ENCODE measurements at places on chromosomes 1 and 21.
A peak's percentile ranks its signal among the peaks of the same experiment; 100 is the strongest.

DNA sequence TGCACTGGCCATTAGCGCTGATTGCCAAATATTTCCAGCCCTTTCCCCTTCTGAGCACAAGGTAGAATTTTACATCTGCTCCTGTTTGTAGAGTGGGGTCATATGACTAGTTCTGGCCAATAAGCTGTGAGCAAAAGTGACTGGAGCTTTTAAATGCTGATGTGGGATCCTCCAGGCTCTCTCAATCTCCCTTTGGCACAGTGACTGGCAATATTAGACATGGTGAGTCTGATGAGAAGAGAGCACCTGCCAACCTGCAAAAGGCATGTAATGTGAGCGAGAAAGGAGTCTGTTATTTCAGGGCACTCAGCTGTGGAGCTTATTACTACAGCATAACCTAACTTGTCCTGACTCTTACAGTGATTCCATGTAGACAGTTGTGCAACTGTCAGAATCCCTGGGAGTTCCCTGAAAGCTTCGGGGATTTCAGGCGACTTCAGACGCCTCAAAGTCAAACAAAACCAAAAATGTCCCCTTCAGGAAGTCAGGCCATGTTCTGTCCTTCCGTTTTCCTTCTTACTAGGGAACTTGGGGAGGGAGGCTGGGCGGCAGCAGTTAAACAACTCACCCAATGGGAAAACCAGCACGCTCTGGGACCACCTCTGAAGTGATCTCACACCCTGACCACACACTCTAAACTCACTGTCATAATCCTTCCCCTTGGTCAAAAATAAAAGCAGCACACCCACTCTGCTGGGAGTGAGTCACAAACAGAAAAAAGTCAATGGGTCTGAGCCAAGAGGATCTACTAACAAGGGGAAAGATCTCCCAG, 3.6 kb upstream of the RASSF5 start:
- peak; percentile 98 for DNase-seq

- DNase-seq = no peak
These were observed 31.3 kb downstream of the CNIH3 start for GRCh38 chr1:224647449-224647848.

DNA sequence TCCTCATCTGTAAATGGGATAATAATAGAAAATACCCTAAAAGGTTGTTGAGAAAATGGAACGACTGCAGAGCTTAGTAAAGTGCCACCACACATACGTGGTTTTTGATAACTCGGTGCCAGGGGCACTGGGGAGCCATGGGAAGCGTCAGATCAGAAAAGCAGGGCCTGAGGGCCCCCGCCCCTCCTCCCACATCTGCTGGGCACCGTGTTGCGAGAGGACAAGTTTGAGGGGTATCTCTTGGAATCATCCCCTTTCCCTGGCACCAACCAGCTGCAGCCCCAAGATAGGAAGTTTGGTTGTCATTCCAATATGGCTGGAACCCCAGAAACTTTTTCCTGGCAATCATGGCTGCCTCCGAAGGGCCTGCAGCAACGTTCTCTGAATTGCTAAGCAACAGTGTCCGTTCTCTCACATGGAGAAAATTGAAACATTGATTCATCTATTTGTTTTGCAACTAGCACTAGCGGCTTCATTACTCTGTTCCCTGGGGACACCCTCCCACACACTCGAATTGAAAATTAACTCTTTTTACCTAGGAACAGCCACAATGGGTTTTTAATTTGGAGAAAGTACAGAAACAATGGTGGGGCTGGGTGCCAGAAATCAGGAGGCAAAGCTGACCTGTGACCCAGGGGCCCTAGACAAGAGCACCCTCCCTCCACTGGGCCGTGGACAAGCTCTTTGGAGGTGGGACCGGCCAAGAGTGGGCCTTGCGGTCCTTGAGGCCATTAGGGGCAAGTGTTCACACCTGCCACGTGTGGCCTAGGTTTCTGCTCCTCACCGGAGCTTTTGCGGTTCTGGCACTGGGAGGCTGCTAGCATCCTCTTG, 190.0 kb upstream of the VAMP3 start:
- no peak for DNase-seq

- DNase-seq = no peak
These were observed 130.5 kb downstream of the TMEM53 start for GRCh38 chr1:44543786-44544185.

DNA sequence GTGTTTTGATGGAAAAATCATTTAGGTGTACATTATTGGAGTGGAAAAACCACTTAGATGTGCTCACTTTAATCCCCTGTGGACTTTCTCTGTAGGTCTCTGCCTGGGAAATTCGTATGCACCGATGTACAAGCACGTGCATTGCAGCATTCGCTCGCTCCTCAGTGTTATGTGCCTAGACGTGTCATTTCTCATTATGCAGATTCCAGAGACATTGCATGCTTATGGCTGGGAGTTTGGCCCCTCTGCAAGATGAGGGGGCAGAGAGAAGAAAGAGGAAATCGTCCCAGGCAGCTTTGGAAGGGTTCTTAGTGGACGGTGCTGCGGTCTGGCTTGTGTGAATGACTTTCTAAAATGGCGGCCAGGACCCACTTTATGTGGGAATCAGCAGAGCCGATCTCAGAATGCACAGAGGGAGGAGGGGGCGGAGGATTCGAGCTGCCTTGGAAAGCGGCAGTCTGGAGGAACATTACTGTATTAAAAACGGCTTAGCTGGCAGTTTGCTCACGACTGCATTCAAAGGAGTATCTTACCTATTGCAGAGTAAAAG, 2.3 kb downstream of the SPEN start:
- DNase-seq = peak; percentile 79

GRCh38 chr1:53606651-53607051, 132.3 kb downstream of the GLIS1 start:
- DNase-seq = no peak

DNA sequence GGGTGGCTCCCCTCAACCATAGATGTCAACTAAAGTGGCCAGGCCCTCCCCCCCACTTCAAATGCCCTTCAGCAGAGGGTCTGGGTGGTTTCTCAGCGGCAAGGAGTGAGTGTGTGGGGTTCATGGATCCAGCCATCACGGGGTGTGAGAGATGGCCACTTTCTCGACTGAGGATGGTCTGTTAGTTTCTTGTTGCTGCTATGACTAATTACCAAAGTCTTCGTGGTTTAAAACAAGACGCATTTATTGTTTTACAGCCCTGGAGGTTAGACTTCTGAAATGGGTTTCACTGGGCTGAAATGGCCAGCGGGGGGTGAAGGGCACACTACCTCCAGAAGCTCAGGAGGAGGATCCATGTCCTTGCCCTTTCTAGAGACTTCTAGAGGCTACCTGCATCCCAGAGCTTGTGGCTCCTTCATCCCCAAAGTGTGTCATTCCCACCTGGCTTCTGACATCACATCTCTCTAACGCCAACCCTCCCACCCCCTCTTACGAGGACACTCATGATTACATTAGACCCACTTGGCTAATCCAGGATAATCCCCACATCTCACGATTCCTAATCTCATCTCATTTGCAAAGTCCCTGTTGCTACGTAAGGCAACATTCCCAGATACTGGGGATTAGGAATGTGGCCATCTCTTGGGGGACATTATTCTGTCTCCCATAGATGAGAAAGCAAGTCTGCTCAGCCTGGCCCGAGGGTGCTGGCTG, 53.0 kb downstream of the EPHB2 start:
- DNase-seq = peak; percentile 29

- no peak for DNase-seq
These were observed 6.8 kb upstream of the PLXNA2 start for GRCh38 chr1:208251015-208251414.

DNA sequence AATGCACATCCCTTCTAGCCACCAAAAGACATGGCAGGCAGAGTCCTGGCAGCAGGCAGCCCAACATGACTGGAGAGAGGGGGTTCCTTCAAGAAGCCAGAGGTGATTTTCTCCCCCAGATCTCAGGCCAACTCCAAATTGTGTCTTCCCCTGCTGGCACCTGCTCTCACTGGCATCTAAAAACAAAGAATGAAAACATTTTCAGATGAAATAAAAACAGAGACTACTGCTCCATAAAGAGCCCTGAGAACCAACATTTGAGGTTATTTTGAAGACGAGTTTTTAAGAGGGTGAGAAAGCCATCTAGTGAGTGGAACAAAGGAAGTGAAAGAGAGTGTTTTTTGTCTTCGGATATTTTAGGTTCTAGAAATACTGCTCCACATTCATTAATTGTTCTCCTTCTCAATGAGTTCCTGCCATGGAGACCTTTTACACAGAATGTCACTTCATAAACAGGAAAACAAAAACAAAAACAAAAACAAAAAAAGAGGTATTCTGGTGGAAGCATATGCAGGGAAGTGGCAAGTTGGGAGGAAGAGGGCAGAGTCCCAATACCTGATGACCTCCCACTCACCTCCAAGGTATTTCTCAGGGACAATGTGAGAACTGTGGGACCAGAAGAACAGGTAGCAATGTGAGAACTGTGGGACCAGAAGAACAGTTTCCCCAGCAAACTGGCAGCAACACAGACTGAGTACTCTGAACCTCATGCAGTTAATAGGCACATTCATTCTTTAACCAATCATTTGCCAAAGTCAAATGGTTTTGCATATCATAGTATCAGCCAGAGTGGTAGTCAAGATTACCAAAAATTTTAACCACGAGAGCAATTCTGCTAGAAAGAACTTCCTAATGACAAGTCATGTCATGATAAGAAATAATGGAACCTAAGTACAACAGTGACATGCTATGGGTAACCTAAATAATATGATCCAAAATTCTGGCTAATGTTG, 50.0 kb downstream of the KIAA0319L start:
- no peak for DNase-seq

GRCh38 chr1:178538192-178538916, 25.4 kb downstream of the TEX35 start:
- DNase-seq = peak; percentile 87
